ENCODE measurements at places on chromosomes 2 and 18.
A peak's percentile ranks its signal among the peaks of the same experiment; 100 is the strongest.

DNA sequence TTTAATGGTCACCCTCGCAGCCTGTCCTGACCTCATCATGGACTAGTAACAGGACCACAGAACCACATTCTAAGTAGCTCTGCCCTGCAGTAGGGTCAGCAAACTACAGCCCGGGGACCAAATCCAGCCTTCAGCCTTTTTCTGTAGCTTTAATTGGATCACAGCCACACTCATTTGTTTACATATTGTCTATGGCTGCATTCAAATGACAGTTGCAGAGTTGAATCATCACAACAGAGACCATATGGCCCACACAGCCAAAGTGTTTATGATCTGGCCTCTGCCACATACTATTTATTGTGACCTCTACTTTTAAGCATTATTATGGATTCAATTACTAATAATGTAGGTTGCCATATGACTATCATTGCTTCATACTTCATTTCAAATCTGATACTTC is 47.7 kb downstream of the MAP3K19 start:
- DNase-seq, result no peak

GRCh38 chr18:57434536-57435494 is at the start of gene ONECUT2:
Gene ONECUT2, plus strand, starts transcription at chr18:57435374. Its CDS starts 343 bp downstream, at chr18:57435717.
- peak; percentile 98 for DNase-seq

DNA sequence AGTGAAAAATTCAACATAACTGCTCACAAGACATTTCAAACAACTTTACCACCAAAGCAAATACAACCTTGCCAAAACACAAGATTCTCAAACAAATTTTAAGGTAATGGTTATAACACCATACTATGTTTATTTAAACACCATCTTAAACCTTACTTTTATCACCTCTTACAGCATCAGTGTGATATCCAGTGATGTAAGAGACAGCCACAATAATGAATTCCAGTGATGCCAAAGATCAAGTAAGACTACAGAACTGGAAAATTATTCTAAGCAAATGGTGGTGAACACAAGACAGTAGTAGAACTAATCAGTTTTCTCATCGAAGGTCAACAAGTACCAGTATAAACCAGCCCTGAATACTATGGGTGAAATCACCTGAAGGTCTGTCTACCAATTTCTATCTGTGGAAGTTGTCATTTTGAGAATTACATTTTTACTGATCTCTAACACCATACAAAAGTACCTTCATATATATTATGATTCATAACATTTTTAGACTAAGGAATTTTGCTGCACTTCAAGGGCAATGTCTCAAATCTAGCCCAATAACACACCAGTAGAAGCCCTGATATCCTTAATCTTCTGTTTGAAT is 146.2 kb downstream of the RBMS1 start:
- DNase-seq, result no peak

DNA sequence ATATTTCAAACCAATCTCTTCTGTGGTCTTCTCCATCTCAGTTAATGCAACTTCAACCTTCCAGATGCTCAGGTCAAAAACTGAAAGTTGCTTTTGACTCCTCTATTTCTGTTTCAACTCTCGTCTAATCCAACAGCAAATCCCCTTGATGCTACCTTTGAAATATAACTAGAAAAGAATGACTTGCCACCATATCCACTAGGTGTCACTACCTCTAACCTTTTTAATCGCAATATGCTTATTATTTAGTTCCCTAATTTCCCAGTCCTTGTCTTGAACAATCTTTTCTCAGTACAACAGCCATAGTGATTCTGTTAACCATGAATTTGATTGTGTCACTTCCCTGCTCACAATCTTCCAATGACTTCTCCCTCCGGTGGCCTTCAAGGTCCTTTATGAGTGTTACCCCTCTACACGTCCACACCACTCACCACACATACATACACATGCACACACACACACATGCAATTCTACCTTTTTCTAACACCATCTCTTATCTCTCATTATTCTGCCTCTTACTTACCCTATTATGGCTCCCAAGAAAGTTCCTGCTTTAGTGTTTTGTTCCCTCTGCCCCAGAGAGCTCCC is 245.5 kb upstream of the KCNJ3 start:
- DNase-seq, result no peak

DNA sequence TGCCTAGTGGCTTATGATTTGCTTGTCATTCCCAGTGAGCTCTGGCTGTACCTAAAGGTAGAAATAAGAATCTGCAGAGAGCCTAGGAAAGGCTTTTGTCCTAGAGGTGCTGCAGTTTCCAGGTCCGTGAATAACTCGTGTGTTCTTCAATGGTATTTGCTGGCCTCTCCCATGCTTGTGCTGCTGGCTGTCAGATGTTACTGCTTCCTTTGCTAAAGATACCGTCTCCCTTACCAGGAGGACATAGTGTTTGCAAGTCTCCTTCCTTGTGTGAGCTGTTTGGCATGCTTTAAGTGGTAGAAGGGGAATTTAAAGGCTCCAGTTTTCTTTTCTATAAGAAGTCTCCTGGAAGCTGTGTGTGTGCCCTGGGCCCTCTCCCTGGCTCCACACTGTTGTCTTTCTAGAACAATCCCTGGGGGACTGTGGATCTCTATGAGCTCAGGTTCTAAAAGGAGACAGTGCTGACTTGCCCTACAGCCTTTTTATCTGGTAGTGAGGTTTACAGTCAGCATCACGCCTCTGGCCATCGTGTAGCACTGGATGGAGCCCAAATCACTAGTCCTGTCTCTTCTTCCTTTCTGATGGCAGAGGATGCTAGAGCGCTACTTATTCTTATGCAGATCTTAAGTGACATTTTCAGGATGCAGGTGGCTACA is 65.8 kb downstream of the RNF144A start:
- no peak for DNase-seq
